Skeletal muscle cell (primary cell): ENCODE measurements at places on chromosomes 6 and 20.

DNA sequence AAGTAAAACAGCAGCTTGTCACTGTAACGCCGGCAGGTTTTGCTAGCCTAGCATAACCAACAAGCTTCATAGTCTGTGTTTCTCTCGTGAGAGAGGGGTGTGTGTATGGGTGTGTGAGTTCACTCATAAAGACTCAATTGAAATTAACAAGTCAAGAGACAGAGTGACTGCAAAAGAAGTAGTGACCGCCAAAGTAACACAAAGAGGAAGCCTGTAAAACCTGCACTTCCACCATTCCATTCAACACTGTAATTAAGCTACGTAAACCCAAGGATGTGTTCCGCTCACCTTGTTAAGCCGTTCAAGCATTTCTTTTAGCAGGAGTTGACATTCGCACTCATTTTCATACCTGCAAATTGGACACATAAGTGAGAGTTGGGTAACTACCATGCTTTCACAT lies 6.6 kb downstream of the BFSP1 start:
- DNase-seq, result no peak

DNA sequence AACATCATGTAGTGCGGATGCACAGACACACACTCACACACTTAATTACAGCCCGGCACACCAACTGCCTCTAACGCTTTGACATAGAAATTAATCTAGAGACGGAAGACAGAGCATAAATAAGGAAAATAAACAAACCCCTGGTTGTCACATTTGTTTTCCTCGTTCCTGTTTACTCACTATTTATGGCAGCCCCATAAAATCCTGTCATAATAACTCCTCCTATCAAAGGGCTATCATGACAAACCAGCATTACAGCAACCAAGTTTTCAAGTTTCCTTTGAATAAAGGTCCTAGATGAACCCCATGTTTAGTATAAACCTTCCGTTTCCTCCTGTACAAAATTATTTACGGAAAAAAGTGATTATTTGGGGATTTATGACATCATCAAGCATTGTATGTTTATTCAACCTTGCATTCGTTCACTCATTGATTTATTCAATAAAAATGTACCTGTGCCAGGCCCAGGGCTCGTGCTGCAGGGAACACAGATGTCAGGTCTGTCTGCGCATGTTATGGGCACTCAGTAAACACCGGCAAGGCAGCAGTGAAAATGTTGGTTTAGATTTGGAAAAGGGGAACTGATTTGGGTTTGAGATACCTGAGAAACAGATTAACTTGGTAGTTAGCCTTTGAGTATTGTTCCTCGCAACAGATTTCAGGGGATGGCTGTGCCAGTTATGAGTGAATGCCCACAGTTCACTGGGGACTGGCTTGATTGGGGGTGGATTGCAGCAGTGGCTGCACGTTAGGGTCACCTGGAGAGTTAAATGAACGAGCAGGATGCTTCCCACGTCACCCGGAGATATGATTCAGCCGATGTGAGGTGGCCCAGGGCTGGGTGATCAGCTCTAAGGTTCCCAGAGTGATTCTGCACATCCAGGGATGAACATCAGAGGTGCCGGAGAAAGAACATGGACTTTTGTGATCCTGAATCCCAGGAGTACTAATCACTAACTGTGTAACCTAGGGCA lies 295.3 kb upstream of the FOXQ1 start:
- DNase-seq, result no peak

GRCh38 chr6:139448051-139448649 lies 73.7 kb upstream of the CITED2 start:
- no peak for DNase-seq

- no peak for DNase-seq
These were observed 83.5 kb upstream of the TMEM181 start for GRCh38 chr6:158476389-158476788.

- DNase-seq, result no peak
These were observed at the start of gene SPDEF for GRCh38 chr6:34556031-34556471. TSS of gene SPDEF (minus strand) at chr6:34556329. CDS start at chr6:34544455, 11,874 bp downstream.

DNA sequence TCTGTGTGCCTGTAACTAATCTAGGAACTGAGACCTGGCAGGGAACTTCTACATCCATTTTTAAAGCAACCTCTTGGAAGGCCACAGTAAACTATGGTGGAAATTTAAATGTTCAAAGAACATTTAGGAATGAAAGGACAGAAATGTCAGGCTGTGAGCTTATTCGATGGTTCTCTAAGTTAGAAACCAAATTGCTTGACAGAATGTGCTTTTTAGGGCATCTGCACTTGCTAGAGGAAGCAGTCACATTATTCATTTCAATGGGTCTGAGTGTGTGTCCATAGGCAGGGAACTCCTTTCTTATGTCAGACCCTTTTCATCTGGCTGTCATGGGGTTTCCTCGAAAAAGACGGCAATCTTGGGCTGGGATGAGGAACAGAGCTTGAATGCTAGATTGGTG lies 84.4 kb downstream of the PPP1R14C start:
- no peak for DNase-seq

GRCh38 chr20:51624157-51624731 lies 81.7 kb upstream of the NFATC2 start:
- no peak for DNase-seq

DNA sequence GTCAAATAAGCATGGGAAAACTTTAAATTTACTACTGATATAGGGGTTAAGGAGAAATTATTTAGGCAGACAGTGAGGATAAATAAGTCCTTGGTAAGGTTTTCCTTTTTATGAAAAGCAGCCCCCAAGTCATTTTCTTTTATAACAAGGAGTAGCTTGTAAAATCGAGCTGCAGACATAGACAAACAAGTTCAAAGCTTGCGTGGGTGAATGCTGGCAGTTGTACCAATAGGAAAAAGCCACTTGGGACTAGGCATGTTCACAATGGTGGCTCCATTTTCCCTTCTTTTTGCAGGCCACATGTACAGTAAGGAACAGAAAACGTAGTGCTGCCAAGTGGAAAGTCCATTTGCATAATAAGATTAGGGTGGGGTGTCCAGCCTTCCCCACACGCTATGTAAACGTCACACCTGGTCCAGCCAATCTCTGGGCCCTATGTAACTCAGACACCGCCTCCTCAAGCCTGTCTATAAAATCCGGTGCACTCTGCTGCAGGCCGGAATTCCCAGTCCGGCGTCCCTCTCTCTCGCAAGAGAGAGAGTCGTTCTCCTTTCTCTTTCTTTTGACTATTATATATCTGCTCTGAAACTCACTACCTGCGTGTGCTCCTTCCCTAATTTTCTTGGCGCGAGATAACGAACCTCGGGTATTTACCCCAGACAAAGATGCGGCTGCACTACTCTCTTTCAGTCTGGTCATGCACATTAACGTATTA lies 217.1 kb upstream of the MAN1A1 start:
- no peak for DNase-seq

DNA sequence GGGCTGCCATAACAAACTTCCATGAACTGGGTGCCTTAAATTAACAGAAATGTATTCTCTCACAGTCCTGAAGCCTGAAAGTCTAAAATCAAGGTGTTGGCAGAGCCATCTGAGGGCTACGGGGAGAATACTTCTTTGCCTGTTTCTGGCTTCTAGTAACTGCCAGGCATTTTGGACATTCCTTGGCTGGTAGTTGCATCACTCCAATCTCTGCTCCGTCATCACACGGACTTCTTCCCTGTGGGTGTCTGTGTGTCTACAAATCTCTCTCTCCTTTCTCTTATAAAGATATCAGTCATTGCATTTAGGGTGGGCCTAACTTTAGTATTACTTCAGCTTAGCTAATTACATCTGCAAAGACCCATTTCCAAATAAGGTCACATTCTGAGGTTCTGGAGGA lies 20.9 kb upstream of the PERP start:
- DNase-seq, result no peak

GRCh38 chr20:41030061-41030460 lies 1.4 kb downstream of the TOP1 start:
- no peak for DNase-seq

DNA sequence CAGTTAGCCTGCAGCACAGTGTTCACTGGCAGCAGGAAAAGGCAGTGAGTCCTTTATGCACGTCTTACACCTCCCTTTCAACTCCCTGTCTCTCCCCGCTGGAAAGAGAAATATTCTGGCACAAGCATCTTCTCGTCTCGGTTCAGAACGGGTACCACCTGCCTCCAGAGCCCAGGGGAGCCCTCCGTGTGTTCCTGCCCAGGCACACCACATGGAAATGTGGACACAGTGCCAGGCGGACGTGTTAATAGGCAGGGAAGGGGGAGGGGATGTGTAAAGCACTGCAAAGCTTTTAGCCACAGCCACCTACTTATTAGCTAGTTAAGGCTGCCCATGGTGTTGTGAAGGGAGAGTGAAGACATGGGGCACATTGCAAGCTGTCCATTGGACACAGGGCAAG lies 219.7 kb downstream of the FARS2 start:
- DNase-seq, result no peak

DNA sequence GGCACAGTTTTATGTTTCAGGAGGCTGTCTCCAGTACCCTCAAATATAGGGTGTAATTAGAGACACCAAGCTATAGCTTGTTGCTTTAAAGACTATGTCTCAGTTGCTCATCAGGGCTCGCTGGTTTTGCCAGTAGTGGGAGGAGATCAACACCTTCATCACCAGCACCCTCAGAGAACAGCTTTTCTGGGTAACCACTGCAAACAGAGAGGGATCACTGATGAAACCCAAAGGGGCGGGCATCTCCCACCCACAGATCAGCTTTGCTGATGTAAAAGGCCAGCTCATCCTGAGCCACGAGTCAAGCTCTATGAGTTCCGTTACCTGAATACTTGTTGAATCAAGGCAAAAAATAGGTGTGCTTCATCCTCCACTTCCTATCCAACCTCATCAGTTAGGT lies 187.7 kb downstream of the AIG1 start:
- no peak for DNase-seq

DNA sequence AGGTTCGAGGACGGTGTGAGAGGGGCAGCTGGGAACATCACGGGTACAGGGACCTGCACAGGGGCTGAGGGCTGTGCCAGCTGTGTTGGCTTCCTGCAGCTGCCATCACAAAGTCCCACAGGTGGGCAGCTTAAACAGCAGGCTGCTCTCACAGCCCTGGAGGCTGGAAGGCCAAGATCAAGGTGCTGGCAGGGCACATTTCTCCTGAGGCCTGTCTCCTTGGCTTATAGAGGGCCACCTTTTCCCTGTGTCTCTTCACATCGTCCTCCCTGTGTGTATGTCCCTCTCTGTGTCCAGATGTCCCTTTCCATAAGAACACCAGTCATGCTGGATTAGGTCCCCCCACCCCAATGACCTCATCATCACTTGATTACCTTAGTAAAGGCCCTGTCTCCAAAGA lies 15.1 kb upstream of the MPC1 start:
- no peak for DNase-seq

DNA sequence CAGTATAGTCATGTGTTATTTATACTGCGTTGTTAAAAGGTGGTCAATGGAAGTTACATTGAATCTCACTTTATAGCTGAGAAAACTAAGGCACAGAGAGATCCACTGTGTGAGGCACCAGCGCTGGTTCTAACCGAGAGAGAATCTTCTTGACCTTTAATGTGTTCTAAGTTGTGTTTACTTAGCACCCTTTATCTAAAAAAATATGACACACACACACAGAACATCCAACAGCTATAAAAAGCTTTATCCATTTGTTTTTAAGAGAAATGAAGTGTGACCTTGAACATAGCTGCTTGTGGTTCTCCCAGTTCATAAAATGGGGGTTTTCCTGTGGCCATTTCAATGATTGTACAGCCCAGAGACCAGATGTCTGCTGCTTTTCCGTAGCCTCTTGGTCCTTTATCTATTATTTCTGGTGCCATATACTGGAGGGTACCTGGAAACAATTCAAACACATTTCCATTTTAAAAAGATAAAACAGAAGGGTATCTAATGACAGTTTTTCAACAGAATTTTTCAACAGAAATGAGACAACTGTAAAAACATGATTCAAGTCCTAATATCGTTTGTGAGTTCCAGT lies 54.8 kb upstream of the MAP7 start:
- no peak for DNase-seq

GRCh38 chr20:53091789-53092188 lies 119.6 kb downstream of the TSHZ2 start:
- DNase-seq, result no peak

DNA sequence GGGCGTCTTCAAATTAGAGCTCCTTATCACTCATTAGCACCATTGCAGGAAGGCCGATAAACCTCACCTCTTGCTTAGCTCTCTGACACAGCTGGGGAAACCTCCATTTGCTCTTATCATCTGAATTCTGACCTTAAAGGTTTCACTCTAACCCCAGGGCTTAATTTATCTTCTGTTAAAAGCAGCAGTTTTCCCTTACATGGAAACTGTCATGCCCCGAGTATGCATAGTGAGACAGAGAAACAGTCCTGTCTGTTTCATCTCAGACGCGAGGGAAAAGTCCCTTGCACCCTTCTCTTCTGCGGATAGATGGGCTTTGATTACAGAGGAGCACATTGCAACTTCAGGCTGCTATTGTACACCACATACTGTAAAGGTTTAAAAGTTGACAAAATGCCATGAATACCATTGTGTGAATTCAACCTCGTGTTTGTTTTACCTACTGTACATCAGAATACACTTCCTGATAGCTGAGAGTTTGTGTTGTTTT lies 191.5 kb upstream of the BMP2 start:
- no peak for DNase-seq

DNA sequence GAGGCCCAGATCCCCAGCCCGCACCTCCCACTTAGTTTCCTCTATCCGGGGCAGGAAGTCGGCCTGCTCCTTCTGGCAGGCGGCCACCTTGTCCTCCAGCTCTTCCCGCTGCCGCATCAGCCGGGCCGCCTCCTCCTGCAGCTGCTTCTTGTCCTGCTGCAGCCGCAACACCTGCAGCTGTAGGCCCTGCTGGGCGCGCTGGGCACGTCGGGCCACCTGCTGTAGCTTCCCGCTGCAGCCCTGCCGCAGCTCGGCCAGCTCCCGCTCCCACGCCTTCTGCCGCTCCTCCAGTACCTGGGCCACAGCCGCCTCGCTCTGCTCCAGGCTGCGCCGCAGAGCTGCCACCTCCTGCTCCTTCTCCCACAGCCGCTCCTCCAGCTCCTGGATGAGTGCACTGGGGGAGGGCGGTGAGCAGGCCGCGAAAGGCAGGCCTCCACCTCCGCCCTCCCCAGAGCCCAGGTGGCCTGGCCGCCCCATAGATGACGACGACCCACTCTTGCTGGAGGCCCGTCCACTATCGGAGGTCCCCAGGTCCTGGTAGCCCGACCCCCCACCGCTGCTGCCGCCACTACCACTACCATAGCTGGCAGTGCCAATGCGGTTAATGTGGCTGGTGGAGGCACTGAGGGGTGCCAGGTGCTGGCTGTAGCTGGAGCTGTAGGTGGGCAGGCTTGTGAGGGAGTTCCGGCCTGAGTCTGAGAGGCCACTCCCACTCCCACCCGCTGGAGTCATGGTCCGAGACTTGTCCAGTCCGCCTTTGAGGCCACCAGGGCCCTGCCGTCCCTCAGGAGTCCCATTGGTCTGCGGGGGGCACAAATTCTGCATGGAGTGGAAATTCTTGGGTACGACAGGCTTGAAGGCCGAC lies 6.0 kb upstream of the FASTKD5 start:
- peak; percentile 33 for DNase-seq

- peak; percentile 0 for DNase-seq
These were observed 148.7 kb upstream of the PHACTR3 start for GRCh38 chr20:59455402-59456341.
